IMR-90 (cell line): ENCODE measurements at places on chromosomes 7 and 10. TPM values are rescaled to one million over a fixed set of nuclear protein-coding genes. Genes with fewer than 3 reads are reported as not detected.
A peak's percentile ranks its signal among the peaks of the same experiment; 100 is the strongest.

- DNase-seq, result peak; percentile 26
Measured at GRCh38 chr7:11343818-11344413, 370.2 kb downstream of the PHF14 start.

DNA sequence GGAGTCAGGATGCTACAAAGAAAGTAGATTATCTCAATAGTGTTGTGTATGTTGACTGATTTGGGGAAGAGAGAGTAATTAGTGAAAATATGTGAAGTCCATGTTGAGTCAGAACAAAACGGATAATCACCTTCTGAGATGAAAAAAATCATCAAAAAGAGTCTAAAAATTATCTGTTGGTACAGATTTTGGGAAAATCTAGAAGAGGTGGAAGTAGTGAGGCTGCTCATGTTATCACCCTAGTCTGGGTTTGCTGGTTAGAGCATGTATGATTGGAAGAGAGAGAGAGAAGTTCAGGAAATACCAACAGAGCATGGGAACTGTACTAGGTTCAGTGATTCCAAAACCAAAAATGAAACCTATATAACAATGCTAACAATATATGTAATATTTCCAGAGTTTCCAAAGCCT lies 12.3 kb downstream of the RPA3 start:
- no peak for DNase-seq

DNA sequence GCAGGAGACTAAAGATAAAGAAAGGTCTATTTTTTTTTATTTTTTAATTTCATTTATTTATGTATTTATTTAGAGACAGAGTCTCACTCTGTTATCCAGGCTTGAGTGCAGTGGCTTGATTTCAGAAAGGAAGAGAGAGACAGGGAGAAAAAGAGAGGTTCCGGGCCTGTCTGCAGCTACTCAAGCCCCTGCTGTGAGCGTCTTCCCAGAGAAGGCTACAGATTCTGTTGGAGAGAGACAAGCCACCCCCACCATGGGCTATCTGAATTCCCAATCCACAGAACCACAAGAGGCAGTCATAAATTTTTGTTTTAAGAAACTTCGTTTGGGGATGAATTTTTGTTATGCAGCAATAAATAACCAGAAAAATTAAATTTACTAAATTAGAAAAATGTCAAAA lies 68.1 kb downstream of the CALN1 start:
- no peak for DNase-seq

DNA sequence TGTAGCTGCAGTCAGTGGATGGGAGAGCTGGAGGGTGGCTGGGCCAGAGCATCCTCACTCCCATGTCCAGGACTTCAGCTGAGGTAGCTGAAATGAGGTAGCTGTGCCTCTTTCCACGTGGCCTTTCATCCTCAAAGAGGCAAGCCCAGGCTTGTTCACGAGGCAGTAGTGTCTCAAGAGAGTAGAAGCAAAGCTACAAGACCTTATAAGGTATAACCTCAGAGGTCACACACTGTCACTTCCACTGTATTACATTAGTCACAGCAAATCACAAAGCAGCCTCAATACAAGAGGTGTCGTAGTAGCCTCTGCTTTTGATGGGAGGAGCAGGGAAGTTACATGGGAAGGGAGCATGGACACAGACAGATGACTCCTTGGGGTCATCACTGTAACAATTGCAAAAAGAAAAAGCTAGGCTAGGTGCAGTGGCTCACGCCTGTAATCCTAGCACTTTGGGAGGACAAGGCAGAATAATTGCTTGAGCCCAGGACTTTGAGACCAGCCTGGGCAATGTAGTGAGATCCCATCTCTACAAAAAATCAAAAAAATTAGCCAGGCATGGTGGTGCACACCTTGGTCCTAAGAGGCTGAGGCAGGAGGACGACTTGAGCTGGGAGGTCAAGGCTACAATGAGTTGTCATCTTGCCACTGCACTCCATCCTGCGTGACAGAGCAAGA lies 97.5 kb downstream of the SKIDA1 start:
- DNase-seq, result peak; percentile 35

Gene SORCS3
- total RNA-seq, result not detected in 2 replicates

GRCh38 chr10:121392657-121393056 lies 205.6 kb downstream of the FGFR2 start:
- no peak for DNase-seq

DNA sequence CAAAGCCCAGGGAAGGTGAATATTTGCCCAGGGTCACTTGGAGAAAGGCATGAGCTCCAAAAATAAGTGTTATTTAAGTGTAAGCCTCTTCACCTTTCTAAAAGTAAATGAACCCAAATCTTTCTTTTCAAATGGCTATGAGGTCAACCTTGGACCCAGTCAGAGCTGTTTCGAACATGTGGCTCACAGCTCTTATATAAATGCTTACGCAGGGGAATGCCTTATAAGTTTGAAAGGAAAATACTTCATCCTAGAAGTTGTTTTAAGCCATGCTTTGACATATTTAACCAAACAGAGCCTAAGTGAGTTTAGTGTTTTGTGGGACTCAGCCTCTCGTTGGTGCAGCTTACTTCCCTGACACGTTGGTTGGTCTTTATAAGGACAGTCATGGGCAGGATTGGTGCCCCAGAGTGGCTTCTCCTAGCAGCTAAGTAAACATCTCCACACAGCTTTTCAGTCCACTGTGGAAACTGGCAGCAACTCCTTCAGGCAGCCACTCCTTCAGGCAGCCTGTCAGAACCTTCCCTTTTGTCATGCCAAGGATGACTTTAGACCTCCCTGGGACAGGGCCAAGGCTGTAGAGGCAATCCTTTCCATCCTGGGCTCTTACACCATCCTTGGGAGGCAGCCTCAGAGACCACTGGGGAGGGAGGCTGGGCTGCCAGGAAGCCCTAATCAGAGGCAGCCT lies 43.6 kb downstream of the MINDY4 start:
- DNase-seq, result no peak

DNA sequence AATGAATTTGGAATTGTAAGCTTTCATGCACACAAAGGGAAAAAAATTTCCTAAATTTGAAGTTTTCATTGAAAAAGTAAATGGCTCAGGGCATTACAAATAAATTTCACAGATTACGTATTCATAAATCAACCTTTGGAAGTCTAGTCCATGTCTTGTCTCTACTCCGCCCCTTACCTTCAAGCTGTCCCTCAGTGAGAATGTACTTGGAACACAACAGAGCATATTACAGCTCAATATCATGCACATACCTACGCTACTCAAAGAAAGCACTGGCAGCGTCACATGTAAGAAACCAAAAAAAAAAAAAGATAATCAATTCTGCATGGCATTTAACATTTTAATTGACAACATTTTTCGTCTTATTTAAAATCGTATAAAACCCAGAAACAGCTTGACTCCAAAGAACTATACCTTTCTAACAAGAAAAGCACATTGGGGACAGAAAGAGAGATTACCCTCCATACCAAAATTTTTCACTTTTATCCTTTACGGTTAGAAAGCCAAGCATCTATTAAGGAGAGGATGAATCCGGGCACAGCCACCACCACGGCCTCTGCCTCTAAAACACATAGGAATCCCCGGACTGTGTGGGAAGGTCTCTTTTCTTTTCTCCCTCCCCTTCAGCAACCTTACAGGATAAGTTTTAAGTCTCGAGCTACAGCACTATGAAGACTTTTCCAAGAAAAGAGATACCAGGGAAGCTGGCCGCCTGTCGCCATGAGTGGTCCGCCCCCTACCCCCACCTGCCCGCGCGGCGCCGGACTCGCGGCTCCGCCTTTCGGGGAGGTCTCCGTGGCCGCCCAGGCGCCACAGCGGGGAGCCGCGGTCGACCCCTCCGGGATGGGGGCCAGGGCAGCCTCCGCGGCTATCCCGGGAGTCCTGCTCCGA lies 1.1 kb downstream of the JMJD1C start:
- DNase-seq, result peak; percentile 26

DNA sequence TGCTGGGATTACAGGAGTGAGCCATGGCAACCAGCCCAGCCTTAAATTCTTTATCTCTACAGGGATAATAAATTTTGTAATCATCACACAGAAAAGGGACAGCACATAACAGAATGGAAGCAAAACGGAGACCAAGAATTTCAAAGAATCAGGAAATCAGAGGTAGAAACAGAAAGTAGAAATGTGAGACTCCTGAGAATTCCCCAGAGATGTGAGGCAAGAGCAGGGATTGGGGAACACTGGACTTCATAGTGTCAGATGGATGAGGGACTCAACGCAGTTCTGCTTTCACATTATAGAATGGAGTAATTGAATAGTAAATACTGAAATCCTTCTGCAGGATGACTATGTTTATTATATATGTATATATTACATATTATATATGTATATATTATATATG lies 52.5 kb upstream of the MPP7 start:
- DNase-seq, result no peak
